Stimulated activated CD4-positive, alpha-beta T cell treated with anti-CD3 and anti-CD28 coated beads, Interleukin-1b, Interleukin-23, amount 100 ng/mL, for 48 hours (primary cell): ENCODE measurements at places on chromosomes 4 and X.

DNA sequence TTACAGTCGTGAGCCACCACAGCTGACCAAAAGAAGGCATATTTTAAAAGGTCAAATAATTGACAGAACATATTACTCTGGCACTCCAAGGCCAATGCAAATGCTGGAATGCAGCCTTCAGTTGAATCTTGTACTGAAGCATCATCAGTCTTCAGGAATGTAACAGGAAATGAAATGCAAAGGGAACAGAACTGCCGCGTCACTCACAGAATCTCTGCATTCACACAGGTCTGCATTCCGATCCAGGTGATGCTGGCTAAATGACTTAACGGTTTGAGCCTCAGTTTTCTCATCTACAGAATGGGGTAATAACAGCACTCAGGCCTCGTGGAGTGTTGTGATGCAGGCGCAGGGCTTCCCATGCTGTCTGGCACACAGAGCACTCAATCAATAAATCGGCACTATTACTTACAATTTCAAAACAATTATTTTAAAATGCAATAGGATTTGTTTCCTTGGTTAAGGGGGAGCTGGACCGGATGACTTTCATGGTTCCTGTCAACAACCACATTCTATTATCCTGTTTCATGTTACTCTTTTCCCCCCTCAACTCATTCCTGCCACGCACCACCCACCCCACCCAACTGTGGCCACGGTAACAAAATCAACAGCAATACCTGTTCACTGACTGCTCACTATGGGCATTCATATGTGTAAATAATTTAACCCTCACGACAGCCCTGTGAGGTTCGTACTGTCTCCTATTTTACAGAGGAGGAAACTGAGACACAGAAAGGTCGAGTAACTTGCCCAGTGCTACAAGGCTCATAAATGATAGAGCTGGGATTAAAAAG is 32.4 kb downstream of the IGFBP7 start:
- DNase-seq, result no peak

DNA sequence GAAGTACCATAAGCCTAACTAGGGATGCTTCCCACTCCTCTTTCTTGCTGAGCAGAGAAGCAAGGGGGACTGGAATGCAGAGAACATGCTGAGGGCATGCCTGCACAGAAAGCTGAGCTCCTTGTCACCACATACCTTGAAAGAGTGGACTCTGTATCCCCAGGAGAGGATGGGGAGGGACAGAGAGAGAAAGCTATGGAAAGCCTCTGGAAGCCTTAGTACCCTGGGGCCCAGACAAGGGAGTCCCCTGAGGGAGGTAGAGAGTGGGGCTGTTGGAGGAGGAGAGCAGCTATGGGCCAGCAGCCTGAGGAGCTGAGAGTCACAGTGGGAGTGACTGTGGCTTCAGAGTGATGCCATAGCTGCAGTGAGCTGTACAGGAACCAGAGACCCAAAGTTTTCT is 77.9 kb downstream of the RTL9 start:
- no peak for DNase-seq

GRCh38 chr4:172815499-172816164 is 353.0 kb upstream of the GALNT7 start:
- DNase-seq, result no peak

GRCh38 chr4:146790515-146790914 is 151.8 kb downstream of the POU4F2 start:
- no peak for DNase-seq

DNA sequence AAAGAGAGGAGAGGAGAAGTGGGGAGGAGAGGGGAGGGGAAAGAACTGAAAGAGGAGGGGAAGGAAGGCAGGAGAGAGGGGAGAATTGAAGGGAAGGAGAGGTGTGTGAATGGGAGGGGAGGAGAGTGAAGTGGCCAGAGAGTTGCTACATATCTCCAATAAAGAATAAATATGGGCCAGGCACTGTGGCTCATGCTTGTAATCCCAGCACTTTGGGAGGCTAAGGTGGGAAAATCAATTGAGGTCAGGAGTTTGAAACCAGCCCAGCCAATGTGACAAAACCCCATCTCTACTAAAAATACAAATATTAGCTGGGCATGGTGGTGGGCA is 482.4 kb downstream of the NAF1 start:
- DNase-seq, result no peak

GRCh38 chr4:60812811-60813210 is 387.3 kb upstream of the ADGRL3 start:
- DNase-seq, result no peak

GRCh38 chrX:132235488-132235887 is 16.2 kb upstream of the RAP2C start:
- no peak for DNase-seq

DNA sequence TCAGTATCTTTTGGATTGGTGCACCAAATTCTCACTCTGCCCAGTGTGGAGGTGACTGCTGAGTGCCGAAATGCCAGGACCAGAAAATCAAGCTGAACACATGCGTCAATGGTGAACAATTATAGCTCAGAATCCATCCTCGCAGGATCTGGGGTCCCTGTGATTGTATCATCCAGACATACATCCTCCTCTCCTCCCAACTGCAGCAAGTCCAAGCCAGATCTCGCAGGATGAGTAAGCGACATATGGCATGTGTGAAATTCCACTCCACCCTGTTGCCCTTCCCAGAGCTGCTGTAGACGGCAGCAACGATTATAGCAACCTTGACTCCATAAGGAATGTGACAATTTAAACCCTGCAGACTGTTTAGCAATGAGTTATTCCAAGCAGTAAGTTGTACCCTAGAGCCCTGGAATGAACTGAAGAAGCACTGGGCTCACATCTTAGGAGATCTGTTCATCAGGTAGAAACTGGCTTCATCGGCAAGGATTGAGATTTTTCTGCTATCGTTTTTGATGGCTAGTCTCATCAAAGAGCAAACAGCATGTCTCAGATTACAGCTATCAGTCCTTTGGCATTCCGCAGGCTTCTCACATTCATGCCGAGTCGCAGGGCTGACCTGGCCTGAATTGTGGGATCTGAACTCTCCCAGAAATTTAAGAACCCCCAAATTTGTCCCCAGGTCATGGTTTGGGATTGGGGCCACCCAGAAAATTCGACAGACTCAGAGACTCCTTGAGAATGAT is 35.5 kb upstream of the SORBS2 start:
- no peak for DNase-seq
